ENCODE measurements at places on chromosomes 11 and 22. TPM values are rescaled to one million over a fixed set of nuclear protein-coding genes. Genes with fewer than 3 reads are reported as not detected.
A peak's percentile ranks its signal among the peaks of the same experiment; 100 is the strongest.

TRPM5 gene
- total RNA-seq: not detected

- DNase-seq: no peak
Measured at GRCh38 chr11:1864231-1864630, 11.3 kb downstream of the LSP1 start.

- DNase-seq: no peak
Measured at GRCh38 chr11:3823303-3823702, 14.9 kb downstream of the PGAP2 start.

F2 gene
- total RNA-seq: not detected

GRCh38 chr11:57498540-57498939, 17.0 kb downstream of the SLC43A1 start:
- DNase-seq: no peak

DNA sequence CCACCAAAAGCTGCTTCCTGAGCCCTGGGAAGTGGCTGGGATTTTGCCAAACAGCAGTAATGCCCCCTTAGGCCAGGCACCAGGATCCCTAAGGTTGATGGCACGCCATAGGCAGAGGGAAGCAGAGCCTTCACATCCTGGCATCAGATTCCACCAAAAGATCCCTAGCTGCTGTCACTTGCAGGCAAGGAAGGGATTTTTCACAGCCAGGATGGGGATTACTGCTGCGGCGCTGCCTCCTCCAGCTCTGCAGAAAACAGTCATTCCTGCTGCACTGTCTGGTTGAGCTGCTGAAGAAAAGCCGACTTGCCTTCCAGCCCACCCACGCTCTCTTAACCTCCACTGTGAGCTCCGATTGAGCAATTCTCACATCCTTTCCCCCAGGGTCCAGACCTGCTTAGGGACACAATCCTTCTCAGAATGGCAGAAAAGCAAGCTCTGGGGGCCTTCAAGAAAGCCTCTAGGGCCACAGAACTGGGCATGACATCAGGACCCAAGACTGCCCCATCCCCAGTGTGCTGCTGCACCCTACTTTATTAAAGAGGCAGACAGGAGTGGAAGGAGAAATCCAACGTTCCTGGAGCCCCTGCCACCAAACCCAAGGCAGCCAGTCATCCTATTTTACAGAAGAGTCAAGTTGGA, 19.9 kb downstream of the SYN3 start:
- no peak for DNase-seq

DAGLA gene
- 4.3 TPM for total RNA-seq

FJX1 gene
- 14.4 TPM for total RNA-seq

DNA sequence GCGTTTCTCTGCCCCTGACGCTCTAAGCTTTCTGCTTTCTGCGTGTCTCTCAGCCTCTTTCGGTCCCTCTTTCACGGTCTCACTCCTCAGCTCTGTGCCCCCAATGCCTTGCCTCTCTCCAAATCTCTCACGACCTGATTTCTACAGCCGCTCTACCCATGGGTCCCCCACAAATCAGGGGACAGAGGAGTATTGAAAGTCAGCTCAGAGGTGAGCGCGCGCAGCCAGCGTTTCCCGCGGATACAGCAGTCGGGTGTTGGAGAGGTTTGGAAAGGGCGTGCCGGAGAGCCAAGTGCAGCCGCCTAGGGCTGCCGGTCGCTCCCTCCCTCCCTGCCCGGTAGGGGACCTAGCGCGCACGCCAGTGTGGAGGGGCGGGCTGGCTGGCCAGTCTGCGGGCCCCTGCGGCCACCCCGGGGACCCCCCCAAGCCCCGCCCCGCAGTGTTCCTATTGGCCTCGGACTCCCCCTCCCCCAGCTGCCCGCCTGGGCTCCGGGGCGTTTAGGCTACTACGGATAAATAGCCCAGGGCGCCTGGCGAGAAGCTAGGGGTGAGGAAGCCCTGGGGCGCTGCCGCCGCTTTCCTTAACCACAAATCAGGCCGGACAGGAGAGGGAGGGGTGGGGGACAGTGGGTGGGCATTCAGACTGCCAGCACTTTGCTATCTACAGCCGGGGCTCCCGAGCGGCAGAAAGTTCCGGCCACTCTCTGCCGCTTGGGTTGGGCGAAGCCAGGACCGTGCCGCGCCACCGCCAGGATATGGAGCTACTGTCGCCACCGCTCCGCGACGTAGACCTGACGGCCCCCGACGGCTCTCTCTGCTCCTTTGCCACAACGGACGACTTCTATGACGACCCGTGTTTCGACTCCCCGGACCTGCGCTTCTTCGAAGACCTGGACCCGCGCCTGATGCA, at the start of gene MYOD1:
TSS of gene MYOD1 (plus strand) at position 544 of the 910 bp plus-strand sequence. CDS start at position 756, 212 bp downstream.
- peak; percentile 73 for DNase-seq

DNA sequence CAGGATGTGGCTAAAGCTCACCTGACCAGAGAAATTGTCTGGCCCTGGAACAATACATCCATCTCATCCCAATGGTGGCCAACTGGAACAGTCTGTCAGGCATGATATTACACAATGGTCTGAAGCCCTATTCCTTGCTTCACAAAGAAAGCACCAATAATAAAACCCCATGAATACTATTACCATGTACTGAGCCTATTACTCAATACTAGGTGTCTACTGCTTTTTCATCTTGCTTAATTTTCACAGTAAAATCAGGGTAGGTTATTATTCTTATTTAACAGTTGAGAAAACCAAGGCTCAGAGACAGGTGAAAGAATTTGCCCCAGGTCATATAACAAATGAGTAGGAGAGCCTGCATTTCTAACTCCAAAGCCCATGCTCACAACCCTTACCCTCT, 68.9 kb upstream of the CAPRIN1 start:
- no peak for DNase-seq

CBLIF gene
- not detected for total RNA-seq

DNA sequence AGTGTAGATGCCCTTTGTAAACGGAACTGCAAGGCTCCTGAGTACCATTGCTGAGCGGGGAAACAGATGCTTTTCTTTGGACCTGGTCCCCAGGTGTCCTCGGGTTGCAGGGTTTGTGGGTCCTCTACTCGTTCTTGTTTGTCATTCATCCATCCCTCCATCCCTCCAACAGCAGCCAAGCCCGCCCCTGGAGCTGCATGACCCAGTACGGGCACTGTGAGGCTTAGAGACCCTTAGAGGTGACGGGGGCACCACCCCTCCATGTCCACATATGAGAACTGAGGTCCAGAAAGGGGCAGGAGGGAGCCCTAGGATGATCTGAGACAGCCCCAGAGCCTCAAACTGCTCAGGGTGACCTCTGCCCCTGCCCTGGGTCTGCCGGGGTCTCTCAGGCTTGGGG, 45.4 kb downstream of the WNT11 start:
- DNase-seq: no peak

- no peak for DNase-seq
Measured at GRCh38 chr11:132610216-132610615, 922.1 kb downstream of the OPCML start.

DNA sequence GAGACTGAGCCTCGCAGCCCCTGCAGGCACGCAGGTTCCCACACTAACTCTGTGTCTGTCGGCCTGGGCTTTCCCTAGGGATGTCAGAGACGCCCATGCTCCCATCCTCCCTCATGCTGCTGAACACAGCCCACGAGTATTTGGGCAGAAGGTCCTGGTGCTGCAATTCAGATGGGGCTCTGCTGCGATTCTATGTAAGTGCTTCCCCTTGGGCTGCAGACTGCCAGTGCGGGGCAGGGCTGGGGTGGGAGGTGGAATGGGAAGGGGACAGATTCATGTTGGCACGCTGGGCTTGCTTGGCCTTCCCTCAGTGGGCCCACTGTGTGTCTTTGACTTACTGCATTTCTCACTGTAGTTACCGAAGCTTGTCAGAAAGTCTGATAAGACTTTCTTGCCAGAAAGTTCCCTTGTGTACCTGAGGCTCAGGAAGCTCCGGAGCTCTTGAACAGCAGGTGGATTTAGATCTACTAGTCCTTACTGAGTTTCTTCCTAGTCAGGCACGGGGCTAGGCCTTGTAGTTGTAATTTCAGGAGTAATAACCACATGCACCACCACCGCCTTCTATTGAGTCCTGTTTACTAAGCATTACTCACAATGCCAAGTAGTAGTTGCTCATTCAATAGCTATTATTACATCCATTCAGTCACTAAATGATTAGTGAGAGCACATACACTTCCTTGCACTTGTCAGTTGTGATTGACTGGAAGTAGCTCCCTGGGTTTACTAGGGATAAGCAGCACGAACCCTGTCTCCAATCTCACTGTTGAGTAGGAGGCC, 65.2 kb downstream of the CABIN1 start:
- no peak for DNase-seq

DNA sequence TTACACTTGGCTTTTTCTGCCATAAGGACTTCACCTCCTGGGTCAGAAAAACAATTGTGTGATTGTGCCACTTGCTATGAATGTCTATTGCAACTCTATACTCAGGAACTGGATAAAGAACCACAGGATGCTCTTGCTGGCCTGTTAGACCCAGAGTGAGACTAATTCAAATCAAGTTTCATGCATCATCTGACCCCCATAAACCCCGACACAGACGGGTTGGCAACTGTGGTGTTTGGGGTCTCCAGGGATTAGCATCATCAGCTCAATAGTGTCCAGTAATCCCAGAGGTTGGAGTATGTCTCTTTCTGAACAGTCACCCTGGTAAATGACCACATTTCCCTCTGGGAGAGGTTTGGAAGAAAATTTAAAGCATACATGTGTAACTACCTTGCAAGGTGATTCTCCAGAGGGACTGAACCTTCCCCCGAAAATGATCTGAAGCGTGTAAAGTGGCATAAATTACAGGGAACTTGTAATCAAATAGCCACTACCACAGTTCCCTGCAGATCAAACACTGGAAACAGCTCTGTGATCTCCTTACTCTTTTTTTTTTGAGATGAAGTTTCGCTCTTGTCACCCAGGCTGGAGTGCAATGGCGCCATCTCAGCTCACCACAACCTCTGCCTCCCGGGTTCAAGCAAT, 1097.6 kb downstream of the TBC1D22A start:
- DNase-seq: no peak

DNA sequence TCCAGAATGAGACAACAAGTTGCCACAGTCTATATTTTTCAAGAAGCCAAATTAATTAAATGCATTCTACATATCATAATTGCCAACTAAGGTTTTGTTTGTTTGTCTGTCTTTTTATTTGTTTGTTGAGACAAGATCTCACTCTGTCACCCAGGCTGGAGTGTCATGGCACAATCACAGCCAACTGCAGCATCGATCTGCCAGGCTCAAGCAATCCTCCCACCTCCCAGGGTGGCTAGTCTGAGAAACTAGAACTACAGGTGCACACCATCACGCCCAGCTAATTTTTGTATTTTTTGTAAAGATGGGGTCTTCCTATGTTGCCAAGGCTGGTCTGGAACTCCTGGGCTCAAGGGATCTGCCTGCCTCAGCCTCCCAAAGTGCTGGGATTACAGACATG, 140.0 kb downstream of the LRRC4C start:
- DNase-seq: no peak

DNA sequence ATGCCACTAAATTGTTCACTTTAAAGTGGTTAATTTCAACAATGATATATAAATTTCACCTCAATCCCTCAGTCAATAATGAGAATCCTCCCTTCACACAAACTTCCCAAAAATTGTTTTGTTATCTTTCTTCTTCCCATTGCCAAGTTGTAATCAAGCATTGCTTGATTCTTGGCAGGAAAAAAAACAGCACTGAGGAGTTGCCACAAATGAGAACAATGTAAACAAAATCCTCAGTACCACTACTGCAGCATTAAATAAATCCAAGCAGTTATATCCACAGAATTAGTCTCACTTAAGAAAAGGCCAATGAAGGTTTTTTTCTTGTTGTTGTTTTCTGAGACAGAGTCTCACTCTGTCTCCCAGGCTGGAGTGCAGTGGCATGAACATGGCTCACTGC, 38.2 kb downstream of the FAM168A start:
- DNase-seq: no peak

GTSE1 gene
- total RNA-seq: 42.6 TPM

PIWIL4 gene
- not detected for total RNA-seq

- peak; percentile 85 for DNase-seq
Measured at GRCh38 chr11:64025205-64025604, 10.5 kb upstream of the FLRT1 start.

- DNase-seq: peak; percentile 20
Measured at GRCh38 chr11:2694995-2695939, 4.5 kb downstream of the KCNQ1OT1 start.

GRCh38 chr22:41830174-41830573, 2.7 kb upstream of the SREBF2 start:
- peak; percentile 52 for DNase-seq

SNX32 gene
- total RNA-seq: 1.2 TPM

UBQLN3 gene
- total RNA-seq: not detected

CTSC gene
- 359 TPM for total RNA-seq

TRIM51 gene
- total RNA-seq: not detected

- DNase-seq: no peak
Measured at GRCh38 chr11:76280151-76280881, 74.0 kb upstream of the WNT11 start.

ACR gene
- not detected for total RNA-seq

NXPE2 gene
- total RNA-seq: not detected
